ENCODE measurements at places on chromosomes 5 and 9.

- DNase-seq, result no peak
Measured at GRCh38 chr5:149946118-149946517, 1.5 kb upstream of the PDE6A start.

DNA sequence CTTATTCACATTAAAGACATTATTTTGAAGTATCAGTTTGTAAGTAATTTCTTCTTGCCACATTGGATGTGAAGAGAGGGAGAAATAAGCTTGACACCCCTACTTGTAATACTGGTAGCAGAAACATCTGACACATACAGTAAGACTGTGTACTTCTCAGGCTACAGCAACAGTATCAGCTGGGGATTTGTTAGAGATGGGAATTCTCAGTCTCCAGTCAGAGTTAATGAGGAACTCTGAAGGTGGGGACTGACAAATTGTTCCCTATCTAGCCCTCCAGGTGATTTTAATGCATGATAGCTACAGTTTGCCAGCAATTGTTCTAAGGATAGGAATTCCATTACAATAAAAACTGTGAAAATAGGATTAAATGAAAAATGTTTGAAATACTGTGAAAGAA lies 524.8 kb downstream of the PRR16 start:
- DNase-seq, result no peak

GRCh38 chr5:13956471-13956870 lies 12.0 kb upstream of the DNAH5 start:
- no peak for DNase-seq

DNA sequence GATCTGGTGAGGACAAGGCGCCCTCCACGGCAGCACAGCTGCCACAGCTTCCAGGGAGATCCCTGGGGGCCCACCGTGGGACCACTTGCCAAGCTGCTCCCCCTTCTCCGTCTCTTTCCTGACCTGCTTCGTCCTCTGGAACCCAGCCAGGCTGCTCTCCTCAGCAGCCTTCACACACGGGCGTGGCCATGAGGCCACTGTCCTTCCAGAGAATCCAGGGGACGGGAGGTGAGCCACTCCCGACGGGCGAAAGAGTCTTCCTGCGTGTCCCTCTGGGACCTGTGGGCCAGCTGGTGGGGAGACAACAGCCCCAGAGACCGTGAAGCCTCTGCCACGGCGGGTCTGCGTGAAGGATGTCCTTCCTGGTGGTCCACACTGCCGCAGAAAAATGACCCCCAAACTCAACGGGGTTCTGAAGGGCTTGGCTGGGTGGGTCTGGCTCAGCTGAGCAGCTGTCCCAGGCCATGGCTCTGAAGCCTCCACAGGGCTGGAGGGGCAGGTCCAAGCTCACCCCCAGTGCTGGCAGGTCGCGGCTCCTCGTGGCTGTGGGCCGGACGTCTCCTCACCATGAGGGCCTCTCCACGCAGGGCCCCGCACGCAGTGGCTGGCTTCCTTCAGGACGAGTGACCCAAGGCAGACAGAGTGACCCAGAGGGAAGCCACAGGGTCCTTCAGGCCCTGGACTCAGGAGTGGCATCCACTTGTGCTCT lies 47.4 kb upstream of the NKD2 start:
- DNase-seq, result no peak

DNA sequence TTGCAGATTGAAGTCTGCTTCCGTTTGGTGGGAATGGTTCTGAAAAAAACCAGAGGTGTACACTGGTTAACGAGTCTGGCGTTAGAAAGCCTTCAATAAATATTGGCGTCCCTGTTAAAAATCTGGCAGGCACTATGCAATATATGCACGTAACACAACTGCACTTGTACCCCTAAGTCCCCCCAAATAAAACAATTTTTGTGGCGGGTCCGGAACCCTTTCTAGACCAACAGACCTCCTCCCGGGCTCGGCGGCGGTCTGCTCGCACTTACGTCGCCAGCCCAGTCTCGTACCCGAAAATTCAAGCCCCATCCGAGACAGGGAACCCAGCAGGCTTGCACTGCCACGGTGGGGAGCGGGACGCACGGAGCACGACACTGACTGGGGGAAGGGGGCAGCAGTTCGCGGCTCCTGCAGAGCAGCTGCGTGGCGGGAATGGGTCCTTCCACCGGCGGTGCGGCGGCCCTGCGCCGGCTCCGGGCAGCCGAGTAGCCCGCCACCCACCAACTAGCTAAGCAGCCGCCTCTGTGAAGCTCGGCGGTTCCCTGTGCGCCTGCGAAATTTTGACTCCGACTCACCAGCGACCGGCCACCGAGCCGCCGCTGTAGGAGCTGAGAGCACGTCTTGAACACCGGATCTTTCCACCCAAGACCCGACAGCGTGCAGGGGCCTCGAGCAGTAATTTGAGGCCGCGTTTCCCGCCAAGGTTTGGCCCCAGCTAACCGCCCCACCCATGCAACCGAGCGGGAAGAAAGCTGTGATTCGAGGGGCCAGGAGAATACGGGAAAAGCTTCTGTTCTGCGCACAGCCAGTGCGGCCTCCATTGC lies 3.9 kb downstream of the MCIDAS start:
- peak; percentile 56 for DNase-seq

DNA sequence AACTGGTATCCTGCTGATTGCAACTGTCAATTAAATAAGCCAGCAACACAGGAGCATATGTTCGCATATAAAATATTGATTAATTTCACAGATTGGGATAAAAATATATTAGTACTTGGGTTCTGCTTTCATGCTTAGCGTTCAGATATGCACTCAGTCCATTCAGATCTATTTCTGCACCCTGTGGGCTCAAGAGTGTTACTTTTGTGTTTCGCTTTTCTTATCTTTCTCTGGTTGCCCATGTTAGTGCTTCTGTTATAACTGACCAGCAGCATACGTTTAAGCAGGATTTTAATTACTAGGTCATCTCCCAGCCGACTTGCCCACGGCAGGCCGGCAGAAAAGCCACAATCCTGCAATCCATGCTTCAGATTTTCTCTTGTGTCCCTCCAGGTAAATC lies 289.1 kb downstream of the EBF1 start:
- no peak for DNase-seq

DNA sequence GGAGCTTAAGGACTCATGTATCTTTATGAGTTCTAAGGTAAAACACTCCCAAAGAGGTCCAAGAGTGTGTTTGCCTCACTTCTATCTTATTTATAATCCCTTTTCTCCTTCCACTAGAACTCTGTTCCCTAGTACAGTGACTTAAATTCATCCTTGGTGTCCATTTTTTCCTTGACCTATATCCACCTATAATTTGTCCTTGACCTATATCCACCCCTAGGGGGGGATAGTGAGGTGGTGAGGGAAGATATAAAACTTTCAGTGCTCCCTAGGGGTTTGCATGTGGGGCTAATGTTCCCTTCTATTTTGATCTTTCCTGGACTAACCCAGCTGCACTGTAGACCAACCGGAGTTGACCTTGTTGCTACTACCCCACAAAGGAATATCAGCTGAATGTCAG lies 83.5 kb upstream of the GNAQ start:
- DNase-seq, result no peak
